ENCODE measurements at places on chromosomes 4 and X.

DNA sequence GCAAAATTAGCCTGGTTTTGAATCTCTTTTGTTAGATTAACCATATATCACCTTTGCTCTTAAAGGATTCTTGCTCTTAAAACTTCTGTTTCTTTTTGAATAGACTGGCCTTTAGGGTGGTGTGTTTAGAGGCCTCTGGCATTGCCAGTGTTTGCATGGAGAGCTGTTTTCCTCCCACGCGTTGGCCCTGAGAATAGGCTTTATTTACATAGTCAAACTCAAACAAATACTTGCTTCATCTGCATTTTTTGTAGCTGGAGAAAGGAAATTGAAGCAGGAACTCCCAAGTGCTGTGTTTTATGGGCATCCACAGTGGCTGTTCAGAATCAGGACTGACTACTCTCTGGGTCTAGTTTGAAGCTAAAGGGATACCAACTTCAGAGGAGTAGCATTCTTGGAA, 2.7 kb downstream of the SHROOM2 start:
- DNase-seq = no peak

GRCh38 chr4:40600850-40601249, 28.8 kb downstream of the RBM47 start:
- no peak for DNase-seq

DNA sequence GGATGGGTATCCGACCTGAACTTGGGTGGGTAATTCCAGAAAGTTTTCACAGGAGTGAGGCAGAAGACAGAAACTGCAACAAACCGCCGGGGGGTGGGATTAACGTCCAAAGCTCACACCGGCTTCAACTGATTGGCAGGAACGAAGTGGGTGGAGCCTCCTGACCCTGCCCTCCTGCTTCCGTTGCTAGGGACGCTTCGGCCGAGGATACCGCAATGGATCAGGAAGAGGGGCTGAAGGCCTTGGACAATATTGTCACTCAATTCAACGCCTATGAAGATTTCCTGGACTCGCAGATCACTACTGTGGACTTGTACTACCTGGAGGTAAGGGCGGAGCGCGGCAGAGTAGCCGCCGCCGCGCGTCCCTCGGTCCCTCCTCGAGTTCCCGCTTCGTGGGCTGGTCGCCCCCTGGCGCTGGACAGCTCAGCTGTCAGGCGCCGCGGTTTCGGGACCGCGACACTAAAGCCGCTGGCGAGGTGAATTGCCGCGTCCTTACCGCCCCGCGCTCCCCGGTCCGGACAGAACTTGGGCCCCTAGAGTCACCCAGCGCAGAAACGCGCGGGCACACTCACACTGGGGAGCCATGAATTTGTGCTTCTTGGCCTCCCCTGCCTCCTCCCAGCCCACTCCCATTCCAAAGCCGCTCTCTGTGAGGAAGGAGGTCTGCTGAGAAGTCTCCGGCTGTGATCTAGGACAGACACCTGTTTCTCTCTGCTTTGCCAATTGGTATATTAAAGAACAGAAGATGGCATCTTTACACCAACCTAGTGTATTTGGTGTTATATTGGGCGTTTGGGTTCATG, at the start of gene CFAP299:
Gene CFAP299 (plus strand): TSS at position 177 of the 805 bp plus-strand sequence.
- DNase-seq = peak; percentile 8

DNA sequence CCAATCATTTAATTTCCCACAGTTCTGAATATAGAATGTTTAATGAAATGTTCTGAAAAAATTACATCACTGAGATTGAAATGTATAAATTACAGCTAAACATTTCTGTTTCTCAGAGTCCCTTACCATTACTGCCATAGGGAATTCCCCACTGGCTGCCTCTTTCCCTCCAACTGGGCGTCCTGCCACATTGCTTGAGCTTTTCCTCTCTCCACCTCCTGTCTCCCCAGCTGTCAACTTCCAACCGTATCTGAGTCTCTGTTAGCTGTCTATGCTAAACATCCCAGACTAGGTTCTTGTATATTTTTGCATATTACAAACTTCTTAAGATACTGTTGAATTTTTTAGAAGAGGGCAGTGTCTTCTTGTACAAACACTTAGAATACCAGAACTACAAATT, 407.3 kb upstream of the SLIT2 start:
- no peak for DNase-seq

DNA sequence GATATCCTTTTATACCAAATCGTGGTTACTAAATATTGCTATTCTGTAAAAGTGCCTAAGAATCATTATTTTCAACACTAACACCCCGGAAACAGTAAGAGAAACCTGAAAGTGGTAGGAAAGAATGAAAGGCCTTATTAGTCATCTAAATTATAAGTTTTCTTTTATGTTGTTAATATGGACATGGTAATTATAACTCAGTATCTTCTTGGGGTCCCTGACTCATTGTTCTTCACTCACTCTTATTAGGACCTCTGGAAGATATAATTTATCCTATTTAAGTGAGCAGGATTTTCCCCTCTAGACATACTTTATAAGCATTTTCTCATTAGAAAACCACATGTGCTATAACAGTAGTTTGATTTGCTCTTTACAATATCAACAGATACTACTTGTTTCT, 51.0 kb downstream of the SMARCA5 start:
- no peak for DNase-seq

Measured in activated T-helper 1 cell treated with Interleukin-2 at 50 U/mL for 16 hours (primary cell).